Lung (tissue), 17 donors: ENCODE measurements at places on chromosomes 11 and 22.

- DNase-seq, result no peak
Observed at GRCh38 chr11:123381817-123382554, 48.1 kb upstream of the GRAMD1B start.

GRCh38 chr11:71332447-71332846 lies 80.1 kb upstream of the SHANK2 start:
- no peak for DNase-seq

DNA sequence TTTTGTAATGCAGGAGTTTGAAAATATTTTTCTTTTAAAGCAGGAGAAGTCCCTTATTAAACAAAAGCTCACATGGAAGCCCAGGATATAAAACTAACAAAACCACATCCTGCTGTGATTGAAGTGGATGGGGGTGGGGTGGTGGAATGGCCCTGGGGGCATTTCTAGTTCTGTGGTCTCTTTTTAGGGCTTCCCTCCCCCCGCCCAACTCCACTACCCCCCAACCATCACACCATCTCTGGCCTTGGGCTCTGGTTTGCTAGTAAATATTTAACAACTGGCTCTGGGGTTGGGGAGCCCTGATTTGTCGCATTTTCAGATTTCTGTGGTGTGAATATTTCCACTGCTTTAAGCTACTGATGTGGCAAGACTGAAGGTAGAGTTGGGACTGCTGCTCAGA lies 279.6 kb upstream of the PLET1 start:
- DNase-seq, result peak; percentile 23

GRCh38 chr11:68963779-68964178 lies 17.0 kb downstream of the MRGPRD start:
- no peak for DNase-seq

DNA sequence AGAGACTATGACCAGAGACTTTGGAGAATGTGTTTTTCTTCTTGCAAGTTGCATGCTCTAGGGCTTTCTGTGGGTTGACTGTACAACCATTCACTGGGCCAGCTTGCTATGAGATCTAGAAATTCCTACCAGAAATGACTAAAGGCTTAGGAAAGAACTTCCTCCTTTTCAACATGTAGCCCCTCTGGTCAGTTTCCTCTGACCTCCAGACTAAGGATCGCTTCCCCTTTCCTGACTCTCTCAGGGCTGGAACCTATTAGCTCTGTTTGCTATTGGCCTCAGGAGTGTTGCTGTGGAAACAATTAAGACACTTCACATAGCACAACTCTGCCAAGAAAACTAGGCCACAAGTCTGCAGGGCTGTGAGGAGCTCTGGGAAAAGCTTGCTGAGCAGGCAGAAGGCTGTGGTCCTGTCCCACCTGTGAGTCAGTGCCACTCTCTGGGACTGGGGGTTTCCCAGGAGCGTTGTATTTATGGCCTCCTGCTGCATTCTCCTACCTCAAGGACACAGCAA lies 10.7 kb downstream of the CRY2 start:
- DNase-seq, result peak; percentile 88

- no peak for DNase-seq
Observed at GRCh38 chr11:26102325-26102724, 229.6 kb upstream of the ANO3 start.

DNA sequence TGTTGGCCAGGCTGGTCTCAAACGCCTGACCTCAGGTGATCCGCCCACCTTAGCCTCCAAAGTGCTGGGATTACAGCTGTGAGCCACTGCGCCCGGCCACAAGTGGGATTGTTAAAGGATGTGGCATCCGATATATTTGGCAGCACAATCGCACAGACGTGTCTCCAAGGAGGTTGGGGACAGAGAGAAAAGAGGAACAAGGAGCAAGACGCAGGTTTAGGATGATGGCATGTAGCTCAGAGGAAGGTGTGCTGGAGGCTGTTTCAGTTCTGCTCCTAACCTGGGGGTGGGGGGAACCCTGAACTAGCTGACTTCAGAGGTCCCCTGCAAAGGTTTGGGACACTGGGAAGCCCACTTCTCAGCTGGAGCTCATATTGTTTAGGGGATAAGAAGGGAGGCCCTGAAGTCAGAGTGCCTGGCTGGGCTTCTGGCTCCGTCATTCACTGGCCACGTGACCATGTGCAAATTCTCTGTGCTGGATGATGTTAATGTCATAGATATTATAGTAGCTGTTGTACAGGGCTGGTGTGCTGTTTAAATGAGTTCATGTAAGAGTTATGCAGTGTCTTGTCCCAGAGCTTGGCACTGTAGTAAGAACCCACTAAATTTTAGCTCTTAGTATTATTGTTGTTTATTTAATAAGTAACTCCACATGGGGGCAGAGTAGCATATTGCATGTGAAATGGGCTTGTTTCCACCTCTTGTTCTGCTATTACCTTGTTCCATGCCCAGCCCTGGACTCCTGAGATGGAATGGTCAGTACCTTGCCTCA lies 129.7 kb downstream of the ST3GAL4 start:
- DNase-seq, result no peak

DNA sequence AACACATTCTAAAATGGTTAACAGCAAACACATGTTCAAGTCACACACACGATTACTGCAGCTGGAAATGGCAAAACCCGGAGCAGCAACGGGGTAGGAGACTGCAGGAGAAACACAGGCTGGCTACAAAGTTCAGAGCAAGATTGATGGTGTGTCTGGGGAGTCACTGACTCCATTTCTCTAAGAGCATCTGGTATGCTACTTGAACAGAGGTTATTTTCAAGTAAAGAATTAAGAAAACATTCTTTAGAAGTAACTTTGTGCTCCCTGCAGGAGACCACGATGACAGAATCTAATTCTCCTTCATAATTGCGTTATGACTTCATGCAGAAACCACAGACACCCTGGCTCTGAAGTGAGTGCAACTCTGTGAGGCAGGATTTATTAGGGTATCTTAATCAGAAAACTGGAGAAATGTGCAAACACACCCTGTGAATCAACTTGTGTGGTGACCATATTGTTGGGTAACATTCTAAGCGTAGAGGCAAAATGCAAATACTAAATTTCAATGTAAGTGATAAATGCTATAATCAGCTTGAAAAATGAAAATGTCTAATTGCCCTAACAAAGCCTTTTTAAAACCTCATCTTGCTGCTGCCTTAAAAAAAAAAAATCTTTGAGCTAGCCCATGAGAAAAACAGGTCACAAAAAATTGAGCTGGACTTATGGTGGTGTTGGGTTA lies 303.0 kb downstream of the CADM1 start:
- DNase-seq, result peak; percentile 60

DNA sequence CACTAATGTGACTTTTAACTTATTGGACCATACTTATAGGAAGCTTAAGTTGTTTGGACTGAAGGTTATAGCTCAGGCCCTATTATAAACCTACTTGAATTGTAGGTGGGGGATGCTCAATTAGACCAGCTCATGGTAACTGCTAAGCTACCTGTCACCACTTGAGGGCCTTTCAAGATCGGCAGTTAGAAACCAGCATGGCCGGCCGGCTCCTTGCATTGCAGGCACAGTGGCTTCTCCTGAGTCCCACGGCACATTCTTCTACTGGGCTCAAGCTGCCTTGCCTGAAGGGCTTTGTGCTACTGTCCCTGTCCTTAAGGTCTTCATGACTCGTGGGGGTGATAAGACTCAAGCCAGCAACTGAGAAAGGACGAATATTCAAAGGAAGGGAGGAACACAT lies 70.8 kb downstream of the TBC1D22A start:
- DNase-seq, result peak; percentile 39

DNA sequence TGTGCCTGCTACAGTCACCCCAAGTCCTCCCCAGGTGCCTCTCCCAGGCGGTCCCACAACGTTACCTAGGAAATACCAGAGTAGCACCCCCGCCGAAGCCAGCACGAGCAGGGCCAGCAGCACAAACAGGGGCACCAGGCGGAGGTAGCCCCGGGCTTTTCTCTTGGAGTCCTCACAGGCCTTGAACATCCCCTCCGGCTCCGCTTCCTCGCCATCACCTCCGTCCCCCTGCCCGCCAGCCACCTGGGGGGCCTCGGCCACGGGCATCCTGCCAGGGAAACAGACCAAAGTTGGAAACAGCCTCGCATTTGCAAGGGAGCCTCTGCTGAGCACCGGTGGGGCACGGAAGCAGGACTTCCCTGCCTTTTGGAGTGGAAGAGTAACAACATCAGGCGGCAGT lies 6.4 kb downstream of the TMPRSS6 start:
- DNase-seq, result no peak

- DNase-seq, result peak; percentile 14
Observed at GRCh38 chr11:31818874-31819331, 7.8 kb upstream of the PAX6 start.

- DNase-seq, result no peak
Observed at GRCh38 chr11:69534166-69534530, 52.7 kb downstream of the LINC01488 start.

GRCh38 chr11:106076171-106076918 lies 802 bp downstream of the KBTBD3 start:
- DNase-seq, result no peak

DNA sequence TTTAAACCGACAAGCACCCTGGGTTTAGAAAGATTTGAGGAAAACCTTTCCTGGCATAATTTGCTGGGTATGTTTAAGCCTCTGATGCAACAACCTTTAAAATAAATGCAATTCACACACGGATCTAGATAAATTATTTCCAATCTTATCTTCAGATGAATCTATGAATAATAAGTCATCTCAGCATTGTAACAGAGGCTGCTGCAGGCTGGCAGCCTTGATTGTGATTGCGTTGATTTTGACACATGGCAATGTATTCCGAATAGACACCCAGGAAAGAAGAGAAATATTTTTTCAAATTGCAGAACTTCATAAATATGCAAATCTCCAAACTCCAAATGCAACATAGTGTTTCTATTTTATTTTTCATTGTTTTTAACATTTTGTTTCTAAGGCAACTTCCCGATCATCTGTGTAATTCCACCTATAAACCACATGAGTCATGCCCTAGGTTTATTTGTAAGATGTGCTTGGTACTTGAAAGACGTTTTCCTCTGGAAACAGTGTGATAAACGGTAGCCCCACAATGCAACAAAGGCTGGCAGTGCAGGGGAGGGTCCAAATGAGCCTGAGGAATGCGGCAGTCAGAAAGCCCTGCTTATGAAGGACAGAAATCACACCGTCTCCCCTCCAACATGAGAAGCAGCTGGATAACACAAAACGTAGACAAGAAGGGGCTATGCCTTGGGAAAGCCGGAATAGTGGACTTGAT lies 359.0 kb downstream of the BRD1 start:
- DNase-seq, result no peak

GRCh38 chr11:69094111-69094914 lies 45.6 kb downstream of the TPCN2 start:
- no peak for DNase-seq

DNA sequence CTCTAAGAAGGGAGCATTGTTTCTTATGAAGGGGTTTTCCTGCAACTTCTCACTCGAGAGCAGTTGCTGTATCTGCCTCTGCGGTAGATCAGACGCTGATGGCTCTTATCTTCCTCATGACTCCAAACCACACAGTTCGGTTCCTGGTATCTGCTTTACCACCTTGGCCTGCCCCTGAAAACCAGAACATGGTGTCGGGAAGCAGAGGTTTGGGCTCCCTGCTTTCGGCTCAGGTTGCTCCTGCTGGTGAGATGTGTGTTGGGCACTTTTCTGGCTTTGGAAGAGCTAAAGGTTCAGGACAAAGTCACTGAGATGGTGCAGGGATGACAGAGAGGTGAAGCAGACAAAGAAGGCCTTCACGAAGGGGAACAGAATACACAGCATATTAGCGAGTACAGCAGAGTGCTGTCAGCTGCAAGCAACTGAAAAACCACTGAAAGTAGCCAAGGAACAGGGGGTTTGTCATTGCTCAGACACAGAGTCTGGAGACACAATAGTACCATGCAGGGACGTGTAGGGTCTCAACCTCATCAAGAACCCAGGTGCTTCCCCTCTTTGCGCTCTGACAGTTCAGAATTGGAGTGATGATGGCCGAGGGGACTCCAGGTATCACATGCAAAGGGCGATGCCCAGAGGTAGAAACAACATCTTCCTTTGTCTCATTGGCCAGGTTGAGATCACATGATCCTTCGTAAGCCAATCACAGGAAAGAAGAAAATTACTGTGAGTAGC lies 11.9 kb upstream of the CSF2RB start:
- DNase-seq, result no peak

DNA sequence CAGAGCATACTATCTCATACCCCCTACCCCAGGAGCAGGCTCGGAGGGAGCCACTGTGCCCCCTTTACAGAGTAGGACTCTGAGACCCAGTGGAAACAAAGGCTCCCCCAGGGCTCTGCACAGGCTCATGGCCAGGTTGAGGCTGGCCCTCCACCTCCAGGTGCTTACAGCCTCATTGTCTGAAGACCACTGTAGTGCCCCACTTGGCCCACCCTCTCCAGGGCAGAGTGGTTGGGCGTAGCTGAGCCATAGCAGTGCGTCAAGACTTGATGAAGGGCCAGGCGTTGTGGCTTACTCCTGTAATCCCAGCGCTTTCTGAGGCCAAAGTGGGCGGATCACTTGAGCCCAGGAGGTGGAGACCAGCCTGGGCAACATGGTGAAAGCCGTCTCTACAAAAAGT lies 1.7 kb downstream of the ANKRD13D start:
- DNase-seq, result no peak

DNA sequence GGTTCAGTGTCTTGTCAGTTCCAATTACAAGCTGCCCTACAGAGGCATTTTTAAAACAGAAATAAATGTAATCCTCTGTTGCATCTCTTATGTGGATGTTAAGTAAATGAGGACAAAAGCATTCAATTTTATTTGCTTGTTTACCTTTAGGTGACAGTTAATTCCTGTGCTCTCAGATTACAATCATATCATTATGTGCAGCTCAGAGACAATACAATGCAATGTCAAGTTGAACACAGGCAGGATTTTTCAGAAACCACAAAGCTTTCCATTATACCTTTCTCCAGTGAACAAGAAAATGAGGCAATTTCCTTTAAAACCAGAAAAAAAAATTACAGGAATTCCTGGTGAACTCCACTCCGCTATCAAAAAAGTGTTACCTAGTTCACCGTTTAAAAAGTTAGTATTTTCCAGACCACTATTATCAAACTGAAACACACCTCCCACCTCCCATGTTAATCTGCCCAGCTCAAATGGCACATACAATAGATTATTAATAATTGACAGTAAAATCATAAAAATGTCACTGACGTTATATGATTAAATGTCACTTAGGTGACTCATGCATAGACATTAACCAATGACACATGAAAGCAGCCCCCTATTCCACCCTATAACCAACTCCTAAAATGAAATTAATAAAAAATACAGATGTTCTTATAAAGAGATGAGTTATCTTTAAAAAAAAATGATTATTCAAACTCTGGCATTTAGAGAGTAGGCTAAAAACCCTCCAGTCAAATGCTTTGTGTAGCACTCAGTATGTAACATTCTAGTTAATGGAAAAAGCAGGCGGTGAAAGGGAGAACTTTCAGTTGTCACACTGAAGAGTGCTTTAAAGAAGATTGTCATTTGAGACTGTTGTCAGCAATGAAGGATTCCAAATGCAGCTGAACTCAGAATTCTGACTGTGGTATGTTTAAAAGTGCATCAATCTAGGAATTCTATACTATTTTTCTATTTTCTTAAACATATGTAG lies 98.6 kb downstream of the MUC15 start:
- DNase-seq, result peak; percentile 5

DNA sequence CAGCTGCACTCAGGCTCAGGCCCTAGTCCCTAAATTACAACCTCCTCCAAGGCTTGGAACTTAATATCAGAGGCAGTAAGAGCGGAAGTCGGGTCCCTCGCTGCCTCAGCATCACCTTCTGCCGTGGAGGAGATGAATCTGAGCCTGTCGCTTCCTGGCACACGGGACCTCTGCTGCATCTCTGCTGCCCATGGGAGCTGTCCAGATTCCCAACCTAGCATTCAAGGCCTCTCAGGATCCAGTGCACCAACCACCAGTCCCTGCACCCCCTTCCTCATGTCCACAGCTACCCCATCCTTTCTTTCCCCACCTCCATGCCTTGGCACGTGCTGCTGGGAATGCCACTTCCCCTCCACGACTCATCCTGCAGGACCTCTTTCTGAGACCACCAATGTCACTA lies 2.5 kb upstream of the PTGDR2 start:
- DNase-seq, result no peak
